ENCODE measurements at places on chromosomes 7 and 10.

DNA sequence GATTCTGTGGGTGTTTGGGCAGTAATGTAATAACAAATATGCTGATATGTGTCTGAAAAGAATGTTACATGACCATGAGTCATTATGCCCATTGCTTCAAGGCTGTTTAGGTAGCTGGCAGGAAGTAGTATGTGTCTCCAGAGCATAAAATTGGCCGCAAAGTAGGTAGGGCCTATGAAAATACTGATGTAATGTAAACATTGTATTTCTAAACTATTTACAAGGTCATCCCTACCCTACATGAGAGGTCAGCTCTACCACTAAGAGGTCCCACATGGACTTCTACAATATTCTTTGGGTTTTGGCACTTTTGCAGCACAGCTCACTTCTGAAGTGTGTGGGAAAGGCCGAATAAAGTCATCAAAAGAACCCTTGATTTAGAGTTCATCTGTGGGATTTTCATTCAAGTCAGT is 301.9 kb downstream of the AHR start:
- no peak for DNase-seq

DNA sequence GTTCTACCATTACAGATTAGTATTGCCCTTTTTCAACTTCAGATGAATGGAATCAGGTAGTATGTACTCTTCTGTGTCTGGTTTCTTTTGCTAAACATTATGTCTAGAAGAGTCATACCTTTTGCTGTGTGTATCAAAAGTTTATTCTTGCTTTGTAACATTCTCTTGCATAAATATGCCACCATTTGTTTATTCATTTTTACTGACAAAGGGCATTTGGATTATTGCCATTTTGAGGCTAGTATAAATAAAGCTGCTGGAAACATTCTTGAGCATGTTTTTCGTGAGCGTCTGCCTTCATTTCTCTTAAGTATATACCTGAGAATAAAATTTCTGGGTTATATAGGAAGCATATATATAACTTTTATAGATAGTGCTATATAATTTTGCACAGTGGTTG is 121.7 kb upstream of the CSTF2T start:
- no peak for DNase-seq

DNA sequence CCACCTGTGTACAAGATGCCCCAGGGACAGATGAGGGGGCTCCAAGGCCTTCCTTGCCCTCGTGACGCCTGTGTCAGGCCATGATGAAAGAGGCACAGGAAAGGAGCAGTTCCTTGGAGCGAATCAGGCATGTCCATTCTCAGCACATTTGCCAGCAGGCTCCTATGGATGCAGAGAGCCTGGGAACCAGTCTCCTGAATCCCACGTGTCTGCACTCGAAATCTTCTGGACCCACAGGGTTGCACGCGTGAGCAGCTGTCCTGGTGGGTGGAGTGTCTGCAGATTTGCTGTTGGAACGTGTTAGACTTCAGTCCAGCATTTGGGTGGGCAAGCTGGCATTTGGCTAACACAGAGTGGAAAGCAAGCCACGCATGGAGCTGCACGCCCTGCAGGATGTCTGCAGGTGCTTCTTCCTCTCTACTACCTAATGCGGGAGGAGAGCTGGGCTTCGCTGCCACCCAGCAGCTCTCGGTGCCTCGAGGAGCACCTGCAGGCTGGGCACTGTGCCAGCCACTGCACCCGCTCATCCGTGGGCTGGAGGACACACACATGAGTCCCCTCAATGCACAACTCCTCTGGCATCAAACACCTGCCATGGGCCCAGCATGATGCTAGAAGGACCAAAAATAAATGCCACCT is 140.7 kb downstream of the PAXIP1 start:
- no peak for DNase-seq

DNA sequence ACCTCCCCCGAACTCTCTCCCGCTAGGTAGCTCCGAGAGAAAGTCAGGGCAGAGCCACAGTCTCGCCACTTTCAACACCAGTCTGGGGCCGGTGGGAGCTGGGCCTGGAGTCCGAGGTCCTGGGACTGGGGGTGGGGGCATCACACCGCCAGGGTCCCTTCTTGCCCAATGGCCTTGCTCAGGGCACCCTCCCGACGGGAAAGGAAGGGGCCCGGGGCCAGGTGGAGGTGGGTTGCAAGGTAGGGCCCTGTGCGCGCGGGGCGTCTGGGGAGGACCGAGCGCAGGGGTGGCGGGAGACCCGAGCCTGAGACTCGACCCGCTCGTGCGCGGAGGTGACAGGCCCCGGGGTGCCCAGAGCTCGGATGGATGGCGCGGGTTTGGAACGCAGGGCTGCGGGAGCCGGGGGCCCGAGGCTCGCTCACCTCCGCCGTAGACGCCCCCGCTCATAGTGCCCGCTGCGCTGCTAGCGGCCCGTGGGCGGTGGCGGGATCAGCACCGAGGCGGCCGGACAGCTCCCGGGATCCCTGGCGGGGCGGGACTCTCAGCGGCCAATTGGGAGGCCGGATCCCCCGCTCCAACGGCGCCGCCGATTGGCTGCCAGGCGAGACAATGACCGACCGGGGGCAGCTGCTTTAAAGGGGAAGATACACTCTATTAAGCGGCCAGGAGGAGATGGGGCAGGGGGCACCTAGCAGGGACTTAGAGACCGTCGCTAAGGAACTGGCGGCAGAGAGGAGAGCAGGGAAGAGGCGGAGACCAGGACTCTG is at the start of gene ACTL6B:
Gene ACTL6B, minus strand, starts transcription at position 541 of the 767 bp plus-strand sequence. Its CDS starts 94 bp downstream, at position 447.
- DNase-seq, result peak; percentile 38

GRCh38 chr7:85449478-85449877 is 262.6 kb upstream of the SEMA3D start:
- DNase-seq, result no peak

All from NCI-H2081 treated with DMSO at 0.1 percent for 48 hours (cell line).